ENCODE measurements at places on chromosomes 6 and 20. TPM values are rescaled to one million over a fixed set of nuclear protein-coding genes. Genes with fewer than 3 reads are reported as not detected.

GRCh38 chr6:31121131-31121790 is 1.0 kb upstream of the CDSN start:
- DNase-seq: no peak

- no peak for DNase-seq
Measured at GRCh38 chr20:14342918-14343317, 5.5 kb upstream of the FLRT3 start.

DNA sequence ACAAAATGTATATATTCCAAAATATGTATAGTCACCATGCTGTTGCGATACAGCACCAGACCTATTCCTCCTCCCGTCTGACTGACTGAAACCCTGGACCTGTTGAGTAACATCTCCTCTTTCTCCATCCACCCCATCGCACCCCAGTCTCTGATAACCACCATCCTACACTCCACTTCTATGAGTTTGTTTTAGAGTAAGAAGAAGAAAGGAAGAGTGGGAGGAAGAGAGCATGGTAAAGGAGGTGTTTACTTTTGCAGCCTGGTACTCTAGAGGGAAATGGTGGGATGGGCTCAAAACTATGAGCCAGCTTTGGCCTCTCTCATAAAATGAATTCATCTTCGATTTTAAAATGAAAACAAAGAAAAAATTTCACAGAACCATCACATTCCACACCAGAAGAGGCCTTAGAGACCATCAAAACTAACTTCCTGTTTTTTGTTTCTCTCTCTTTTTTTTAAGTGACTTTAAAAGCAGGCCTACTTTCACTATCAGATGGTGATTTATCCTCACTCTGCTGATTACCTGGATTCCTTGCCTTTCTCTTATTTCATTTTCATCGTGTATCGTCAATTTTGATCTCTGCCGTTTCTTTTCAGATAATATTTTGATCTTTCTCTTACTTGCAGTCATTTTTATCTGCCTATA is 16.8 kb upstream of the FUCA2 start:
- DNase-seq: no peak

The SGK2 gene
- 34.3 TPM for total RNA-seq

The FAM83C gene
- total RNA-seq: 0.07 TPM

The PSORS1C2 gene
- total RNA-seq: not detected

The HLA-DPA1 gene
- not detected for total RNA-seq

DNA sequence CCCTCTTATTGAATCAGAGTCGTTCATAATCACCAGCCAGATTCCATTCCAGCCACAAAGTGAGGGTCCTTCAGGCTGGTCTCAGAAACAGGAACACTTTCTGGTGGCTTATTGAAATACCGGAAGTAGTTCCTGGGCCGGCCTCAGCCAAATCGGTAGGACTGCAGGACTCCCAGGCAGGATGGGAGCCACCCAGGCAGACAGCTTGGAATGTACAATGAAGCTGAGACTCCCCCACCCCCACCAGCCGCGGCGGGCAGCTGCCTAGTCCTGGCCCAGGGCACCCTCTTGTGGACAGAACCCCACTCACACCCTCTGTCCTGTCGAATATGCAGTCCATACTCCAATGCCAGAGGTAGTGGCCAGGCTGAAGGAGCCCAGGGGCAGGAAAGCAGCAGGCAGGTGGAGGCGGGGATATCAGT is 43.8 kb downstream of the MDFI start:
- peak; percentile 86 for DNase-seq

The CGAS gene
- total RNA-seq: not detected

DNA sequence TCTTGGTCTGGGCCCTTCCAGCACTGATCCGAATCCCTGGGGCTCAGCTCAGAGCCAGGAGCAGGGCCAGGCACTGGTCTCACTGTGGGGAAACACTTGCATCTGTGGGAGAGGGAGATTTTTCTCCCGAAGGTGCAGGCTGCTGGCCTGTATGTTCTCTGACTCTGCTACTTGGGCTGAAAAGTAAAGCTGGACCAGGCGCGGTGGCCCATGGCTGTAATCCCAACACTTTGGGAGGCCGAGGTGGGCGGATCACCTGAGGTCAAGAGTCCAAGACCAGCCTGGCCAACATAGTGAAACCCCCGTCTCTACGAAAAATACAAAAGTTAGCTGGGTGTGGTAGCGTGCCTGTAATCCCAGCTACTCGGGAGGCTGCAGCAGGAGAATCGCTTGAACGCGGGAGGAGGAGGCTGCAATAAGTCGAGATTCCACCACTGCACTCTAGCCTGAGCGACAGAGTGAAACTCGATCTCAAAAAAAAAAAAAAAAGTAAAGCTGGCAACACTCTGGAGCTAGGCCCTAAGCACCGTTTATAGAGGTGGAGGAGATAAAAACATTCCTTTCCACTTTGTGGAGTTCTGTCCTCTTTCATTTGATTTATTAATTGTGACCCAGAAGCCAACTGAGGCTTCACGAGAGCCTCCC is 41.7 kb downstream of the JPH2 start:
- no peak for DNase-seq

The LKAAEAR1 gene
- not detected for total RNA-seq

DNA sequence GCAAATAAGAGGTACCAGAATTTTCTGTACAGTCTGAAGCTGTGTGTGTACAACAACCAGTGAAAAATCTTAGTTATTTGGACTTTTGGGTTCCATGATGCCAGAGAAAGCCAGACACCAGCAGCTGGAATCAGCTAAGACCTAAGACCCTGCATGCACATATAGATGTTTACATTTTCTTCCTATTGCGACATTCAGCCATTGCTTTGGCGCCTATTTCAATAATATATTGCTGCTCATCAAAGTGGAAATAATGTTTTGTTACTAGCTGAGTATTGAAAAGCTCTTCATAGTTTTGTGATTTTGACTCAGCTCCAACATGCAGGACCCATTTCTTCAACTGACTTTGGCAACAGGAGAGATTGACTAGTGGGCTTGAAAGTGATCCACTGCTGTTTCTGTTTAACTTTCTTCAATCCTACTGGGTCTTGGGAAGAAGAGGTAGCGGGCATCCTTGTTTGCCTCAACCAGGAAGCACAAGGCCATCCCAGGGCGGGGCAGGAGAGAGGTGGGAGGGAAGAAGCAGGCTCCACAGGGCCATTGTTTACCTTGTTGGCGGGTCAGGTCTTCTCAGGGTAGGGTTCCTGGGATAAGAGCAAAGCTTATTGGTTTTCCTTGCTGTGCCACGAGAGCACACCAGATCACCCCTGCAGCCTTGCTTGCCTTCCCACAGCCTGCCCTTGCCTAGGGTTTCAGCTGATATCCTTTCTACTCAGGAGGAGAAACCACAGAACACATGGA is 101.3 kb upstream of the ESR1 start:
- no peak for DNase-seq

The TCP11 gene
- not detected for total RNA-seq

GRCh38 chr6:166999884-167000253 is 672 bp downstream of the CEP43 start:
- peak; percentile 74 for DNase-seq

The AIF1 gene
- not detected for total RNA-seq

The BNIP5 gene
- total RNA-seq: not detected

GRCh38 chr6:101614774-101615173 is 221.3 kb downstream of the GRIK2 start:
- no peak for DNase-seq

The MAS1 gene
- not detected for total RNA-seq

GRCh38 chr20:14331646-14332045 is 5.8 kb downstream of the FLRT3 start:
- DNase-seq: no peak

- no peak for DNase-seq
Measured at GRCh38 chr6:10690651-10691445, 3.6 kb downstream of the C6orf52 start.

- DNase-seq: no peak
Measured at GRCh38 chr20:22207280-22207679, 377.1 kb downstream of the FOXA2 start.

- DNase-seq: no peak
Measured at GRCh38 chr6:101294051-101294638, 99.4 kb upstream of the GRIK2 start.

The KIAA0408 gene
- total RNA-seq: not detected

DNA sequence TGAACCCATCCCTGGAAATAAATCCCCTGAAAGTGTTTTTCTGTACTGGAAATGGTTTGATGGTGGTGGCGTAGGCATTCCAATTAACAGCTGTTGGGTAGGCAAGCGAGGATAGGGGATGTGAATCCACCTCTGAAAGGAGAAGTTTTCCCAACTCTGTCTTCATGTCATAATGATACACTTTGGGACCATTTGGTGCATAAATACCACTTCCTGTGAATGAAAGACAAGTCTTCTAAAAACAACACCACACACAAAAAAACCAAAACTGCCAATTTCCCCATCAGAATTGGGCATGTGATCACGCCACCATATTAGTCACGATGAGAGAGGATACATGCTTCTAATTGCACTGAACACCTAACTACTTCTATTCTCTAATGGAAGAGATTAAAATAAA is 6.4 kb downstream of the VNN2 start:
- DNase-seq: no peak

The CRNKL1 gene
- total RNA-seq: 103 TPM

- peak; percentile 76 for DNase-seq
Measured at GRCh38 chr6:4059115-4059777, 19.7 kb downstream of the FAM217A start.

DNA sequence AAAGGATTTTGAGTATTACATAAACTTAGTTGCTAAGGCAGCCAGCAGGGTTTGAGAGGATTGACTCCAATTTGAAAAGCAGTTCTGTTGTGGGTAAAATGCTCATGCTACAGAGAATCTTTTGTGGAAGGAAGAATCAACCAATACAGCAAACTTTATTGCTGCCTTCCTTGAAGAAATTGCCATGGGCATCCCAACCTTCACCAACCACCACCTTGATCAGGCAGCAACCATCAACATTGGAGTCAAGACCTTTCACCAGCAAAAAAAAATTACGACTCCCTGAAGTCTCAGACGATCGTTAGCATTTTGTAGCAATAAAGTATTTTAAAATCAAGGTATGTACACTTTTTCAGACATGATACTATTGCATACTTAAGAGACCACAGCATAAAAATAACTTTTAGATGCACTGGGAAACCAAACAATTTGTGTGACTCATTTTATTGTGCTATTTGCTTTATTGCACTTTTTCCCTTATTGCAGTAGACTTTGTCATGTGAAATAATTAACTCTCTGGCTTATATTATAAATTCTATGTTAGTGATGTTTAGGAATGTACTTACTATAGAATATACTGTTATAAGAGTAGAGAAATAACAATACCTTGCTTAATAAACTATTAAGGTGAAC is 390.8 kb downstream of the CDKAL1 start:
- DNase-seq: no peak

DNA sequence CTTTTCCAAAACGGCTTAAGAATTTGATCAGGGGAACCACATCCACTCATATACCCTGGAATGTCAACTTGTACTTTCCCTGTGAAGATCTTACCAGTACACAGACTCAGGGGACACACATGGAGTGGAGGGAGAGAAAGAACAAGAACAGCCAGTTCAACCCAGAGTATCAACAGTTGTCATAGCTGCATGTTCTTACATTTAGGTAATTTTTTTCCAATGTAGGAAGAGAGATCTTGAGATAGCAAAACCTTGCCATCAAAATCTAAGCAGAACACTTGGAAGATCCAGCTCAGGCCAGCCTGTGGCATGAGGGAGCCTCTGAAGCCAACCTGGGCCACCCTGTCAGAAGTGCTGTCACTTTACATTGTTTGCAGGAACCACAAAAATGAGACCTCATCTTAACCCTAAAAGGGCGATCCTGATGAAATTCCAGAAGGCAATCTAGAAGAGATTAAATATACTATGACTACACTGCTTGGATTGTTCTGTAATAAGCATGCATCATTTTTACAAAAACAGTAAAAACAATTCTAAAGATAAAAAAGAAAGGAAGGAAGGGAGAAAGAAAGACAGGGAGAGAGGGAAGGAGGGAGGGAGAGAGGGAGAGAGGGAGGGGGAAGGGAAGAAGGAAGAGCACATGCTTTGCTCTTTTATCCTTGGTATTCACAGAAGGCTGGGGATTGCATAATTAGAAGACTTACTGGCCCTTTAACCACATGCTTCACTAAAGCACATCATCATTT is 124.7 kb upstream of the TCF21 start:
- no peak for DNase-seq

The CLDN20 gene
- total RNA-seq: not detected

The PROKR2 gene
- not detected for total RNA-seq

GRCh38 chr6:135624402-135625295 is 127.1 kb upstream of the AHI1 start:
- no peak for DNase-seq

GRCh38 chr6:28134716-28135115 is 7.0 kb upstream of the ZKSCAN8 start:
- no peak for DNase-seq

DNA sequence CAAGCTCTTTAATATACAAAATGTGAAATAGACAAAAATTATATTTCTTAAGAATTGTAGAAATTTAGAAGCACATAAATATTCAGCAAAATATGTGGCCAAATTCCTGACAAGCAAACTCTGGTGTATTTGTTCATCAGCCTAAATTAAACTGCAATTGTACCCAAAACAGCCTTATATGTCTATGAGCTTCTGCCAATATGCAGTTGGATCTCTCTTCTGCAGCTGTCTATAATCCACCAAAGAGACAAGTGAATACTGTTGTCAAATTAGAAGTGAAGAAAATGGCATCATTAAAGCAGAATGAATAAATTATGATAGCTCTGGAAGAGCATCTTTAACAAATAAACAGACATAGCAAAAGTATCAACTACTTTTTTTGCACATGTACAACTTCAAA is 755.7 kb downstream of the GRIK2 start:
- no peak for DNase-seq

- DNase-seq: no peak
Measured at GRCh38 chr20:62177307-62177706, 5.5 kb upstream of the MTG2 start.

DNA sequence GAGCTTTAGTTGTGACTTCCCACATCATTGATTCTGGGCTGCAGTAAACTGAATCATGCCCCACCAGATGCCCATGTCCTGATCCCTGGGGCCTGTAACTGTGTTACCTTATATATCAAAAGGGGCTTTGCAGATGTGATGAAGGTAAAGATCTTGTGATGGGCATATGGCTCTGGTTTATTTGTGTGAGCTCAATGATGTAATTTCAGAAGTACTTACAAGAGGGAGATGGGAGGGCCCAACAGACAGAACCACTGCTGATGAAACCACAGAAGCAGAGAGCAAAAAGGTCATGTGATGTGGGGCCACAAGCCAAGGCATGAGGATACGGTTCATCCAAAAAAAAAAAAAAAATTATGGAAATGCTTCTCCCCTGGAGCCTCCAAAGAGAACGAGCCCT is 118.7 kb downstream of the TOX2 start:
- DNase-seq: no peak

The TREML1 gene
- not detected for total RNA-seq

DNA sequence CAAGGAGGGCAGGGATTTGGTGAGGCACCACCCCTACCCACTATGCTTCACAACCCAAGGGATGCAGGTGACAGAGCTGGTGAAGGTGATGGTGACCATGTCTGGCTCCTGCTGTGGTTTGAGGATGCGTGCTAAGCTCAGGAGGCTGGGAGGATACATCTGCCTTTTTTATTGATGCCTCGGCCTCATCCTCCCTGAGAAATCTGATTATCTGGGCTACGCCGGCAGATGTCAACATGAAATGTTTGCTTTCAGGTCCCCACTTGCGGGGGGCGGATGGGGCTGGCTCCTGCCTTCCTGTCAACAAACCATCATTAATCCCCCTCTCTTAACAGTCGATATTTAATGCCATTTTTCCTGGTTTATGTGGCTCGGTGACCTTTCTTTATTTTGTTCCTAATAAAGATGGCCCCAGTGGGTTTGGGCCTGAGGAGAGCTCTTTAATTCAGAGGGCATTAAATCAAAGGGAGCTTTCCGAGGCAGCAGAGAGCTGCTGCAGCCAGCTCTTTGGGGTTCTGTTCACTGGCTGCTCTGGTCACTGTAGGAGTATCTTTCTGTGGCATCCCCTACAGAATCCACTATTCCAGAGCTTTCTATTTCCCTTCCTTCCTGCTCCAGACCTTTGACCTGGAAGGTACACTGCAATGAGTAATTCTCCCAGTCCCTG is 33.5 kb upstream of the LRFN2 start:
- DNase-seq: no peak

All from HepG2 (cell line).